NCI-H1092 treated with DMSO at 0.1 percent for 48 hours (cell line): ENCODE measurements at places on chromosomes 5 and 9.

GRCh38 chr9:89714321-89714720 is 109.5 kb downstream of the GADD45G start:
- no peak for DNase-seq

- DNase-seq: no peak
Observed at GRCh38 chr9:100087218-100087617, 11.6 kb downstream of the ERP44 start.

- no peak for DNase-seq
Observed at GRCh38 chr9:137460363-137461315, 1.5 kb upstream of the NSMF start.

GRCh38 chr5:65481635-65482295 is at the start of gene ADAMTS6:
Gene ADAMTS6 (minus strand): TSS chr5:65481920. CDS start chr5:65473673, 8,247 bp downstream.
- DNase-seq: peak; percentile 67

DNA sequence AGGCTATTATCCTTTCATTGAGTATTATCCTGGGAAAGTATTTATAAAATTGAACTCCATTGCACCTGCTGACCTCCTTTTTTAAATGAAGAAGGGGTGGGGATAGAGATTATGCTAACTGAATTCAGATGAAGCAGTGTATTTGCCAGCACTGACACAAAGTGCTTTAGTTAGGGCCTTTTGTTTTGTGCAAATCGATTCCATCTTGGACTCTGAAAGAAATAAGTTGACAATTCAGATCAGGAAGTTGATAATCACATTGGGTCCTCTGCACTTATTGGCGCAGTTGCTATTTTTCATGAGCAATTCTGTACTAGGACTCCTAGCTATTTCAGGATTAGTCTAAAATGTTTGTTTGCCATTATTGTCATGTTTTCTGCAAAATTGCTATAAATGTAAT is 101.6 kb upstream of the FSD1L start:
- DNase-seq: no peak

- DNase-seq: no peak
Observed at GRCh38 chr5:40841068-40841805, at the start of gene CARD6. Gene CARD6 (plus strand): TSS chr5:40841367. CDS start chr5:40841383, 16 bp downstream.

DNA sequence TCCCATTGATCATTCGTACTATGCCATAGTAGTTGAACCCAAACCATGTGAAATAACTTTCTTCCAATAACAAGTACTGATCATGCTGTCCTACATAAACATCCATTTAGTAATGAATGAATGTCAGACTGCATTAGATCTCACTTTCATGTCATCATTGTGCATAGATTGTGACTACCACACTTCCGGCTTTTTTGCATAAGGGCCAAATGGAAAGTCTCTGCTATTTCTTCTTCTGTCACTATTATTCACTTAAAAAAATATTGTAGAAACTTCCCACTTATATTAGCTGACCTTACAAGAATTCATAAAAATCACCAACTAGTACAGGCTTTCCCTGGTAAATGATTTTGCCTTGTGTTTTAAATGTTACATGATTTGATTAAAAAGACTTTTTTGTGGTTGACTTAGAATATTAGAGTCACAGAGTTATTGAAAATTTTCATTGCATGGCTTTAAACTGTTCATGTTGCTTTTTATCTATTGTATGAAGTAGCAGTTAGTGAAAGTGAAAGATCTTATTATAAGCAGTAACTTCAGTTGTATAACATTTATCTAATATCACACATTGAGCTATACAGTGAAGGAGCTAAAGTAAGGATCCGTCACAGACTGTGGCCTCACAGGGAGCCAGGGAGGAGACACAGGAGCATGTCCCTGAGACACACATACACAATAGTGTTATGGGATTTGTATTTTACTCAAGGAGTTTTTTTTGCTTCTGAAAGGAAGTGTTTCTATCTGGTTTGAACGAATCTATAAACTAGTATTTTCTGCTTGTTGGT is 33.9 kb downstream of the LMNB1 start:
- no peak for DNase-seq

- DNase-seq: no peak
Observed at GRCh38 chr9:91536211-91536691, 112.6 kb upstream of the NFIL3 start.

DNA sequence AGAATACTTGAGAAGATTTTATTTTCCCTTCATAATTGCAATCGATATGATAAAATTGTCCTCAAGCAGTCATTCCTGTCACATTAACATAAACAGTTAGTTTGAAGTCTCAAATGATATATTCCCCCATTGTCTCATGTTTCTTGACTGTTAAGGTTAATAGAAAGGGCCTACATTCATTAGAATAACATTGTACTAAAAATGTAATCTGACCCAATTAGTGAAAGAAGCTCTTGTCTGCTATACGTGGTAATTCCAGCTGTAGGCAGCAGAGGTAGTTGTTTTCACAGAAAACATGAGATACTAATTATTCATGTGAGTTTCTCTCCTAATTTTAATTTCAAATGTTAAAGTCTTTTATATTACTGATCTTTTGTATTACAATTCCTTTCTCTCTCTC is 25.9 kb upstream of the AP3B1 start:
- no peak for DNase-seq

DNA sequence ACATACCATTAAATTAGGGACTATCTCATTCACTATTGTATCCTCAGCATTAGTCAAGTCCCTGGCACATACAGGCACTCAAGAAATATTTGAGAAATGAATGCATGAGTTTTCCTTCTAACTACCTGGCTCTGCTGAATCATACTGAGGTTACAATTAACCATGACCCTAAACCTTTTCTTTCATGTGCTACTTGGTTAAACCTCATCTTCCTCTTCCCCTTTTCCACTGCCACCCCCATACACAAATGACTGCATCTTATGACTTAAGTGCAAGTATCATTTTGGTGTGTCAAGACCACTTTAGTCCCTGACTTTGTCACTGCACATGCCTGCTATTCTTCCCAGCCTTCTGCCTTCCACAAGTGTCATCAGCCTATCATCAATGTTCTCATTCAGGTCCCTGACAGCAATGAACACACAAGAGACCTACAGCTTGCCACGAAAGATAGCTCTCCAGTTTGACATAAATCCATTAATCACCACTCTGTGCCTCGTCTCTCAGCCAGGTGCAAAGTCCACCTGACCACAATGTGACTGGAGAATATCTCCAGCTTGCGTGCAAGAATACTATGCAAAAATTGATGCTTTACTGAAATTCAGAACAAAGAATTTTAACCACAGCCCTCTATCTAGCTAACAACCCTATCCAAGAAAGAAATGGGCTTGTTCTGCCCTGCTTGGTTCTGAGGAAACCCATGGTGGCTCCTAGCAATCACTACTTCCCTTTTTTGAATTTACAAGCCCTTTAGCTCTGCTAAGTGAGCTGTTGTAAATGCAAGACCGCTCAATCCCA is 74.5 kb downstream of the MAPKAP1 start:
- no peak for DNase-seq

DNA sequence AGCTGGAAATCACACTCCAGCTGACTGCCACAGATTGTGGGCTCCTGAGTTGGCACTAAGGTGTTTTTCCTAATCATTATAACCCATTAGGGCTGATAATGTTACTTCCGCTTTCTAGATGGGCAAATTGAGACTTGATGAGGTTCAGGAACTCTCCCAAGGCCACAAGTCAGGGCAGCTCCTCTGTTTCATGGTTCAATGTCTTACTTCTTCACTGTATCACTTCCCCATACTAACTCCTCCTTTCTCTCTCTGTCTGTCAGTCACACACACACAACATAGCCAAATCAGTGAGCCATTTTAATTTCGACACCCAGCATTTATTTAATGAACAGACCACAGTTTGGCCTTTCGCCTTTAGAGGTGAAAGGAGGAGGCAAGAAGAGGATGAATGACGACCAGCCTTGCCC is 17.8 kb upstream of the TRAF1 start:
- no peak for DNase-seq

GRCh38 chr5:165328846-165329245 is 1823.4 kb downstream of the MAT2B start:
- no peak for DNase-seq

- no peak for DNase-seq
Observed at GRCh38 chr9:77237896-77238295, 60.6 kb downstream of the VPS13A start.

DNA sequence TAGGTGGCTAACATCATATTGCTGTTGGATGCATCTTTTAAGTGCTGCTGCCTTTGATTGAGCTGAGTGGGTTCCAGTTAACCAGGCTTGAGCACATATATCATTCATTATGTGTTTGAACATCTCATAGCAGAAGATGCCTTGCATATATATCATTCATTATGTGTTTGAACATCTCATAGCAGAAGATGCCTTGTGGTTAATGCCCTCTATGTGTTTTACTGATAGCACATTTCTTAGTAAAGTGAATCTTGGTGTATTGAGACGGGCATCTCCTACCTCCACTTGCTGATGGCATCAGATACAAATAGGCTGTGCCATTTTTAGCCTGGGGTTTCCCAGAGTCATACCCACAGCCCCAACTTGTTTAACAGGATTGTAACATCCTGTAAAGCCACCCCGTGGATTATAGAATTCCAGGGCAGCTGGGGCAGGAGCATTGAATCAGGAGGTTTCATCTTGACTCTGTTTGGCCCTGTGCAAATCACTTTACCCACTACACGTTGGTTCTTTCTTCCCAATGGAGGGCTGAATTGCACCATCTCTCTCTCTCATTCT is 26.5 kb downstream of the MTAP start:
- DNase-seq: no peak

GRCh38 chr9:105233873-105234272 is 10.6 kb upstream of the SLC44A1 start:
- no peak for DNase-seq

DNA sequence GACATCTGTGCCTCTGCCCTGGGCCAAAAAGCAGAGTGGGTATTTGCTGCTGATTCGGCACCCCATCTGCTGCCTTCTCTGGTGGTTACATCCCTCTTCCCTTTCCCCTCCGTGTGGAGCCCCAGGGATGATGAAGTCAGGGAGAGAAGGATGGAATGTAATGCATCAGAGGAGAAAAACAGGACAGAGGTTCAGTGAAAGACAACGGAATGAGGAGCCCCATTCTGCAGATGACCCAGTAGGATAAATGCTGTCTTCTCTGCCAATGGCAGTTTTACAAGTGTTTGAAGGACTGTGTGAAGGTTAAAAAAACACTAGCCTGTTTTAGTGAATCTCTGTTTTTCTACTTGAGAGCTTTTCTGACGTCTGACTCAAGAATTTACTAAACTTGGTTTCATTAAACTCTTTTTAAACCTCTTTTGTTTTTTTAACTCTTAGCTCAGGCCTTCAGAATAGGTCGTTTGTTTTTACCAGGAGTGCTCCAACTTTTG is 86.3 kb downstream of the NLN start:
- DNase-seq: no peak

DNA sequence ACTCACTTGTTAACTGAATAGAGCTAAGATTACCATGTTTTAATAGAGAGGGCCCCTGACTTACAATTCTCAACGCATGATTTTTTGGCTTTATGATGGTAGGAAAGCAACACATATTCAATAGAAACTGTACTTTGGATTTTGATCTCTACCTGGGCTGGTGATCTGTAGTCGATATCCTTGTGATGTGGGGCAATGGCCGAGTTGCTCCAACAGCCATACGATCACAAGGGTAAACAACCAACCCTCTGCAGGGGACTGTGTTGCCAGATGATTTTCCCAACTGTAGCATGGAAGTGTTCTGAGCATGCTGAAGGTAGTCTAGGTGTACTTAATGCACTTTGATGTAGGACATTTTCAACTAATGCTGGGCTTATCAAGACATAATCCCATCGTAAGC is 36.5 kb downstream of the NSUN2 start:
- no peak for DNase-seq

GRCh38 chr5:92637247-92637646 is 943.8 kb downstream of the NR2F1-AS1 start:
- DNase-seq: peak; percentile 41

DNA sequence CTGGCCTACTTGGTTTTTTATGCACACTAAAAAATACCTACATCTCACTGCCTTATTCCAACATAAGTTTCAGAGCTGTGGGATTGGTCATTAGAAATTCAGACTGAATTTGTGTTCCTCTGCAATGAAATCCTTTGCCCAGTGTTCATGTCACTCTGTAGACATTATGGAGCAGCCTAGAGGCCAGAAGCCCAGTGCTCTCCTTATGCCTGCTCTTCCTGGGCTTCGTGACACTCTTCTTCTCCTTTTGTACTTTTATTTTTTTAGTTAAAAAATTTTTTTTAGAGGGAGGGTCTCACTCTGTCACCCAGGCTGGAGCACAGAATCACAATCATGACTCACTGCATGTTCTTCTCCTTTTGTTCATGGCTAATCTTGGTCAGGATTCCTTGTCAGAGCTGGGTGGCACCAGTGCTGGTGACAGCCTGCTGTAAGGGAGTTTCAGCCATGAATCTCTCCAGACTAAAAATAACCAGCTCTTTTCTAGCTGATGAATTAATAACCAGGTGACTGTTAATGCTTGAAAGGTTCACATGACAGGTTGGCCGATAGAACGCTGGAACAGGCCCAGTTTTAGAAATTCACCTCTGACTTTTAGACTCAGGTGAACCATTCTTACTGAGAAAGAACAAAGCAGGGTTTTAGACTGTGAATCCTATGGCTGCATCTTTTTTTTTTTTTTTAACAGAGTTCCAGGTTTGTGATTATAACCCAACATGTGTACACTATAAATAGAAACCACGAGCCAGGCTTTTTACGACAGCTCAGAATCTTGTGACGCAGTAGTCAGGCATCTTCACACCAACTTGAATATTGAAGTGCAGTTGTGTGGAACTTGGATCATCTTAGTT is 34.1 kb upstream of the C5orf47 start:
- DNase-seq: no peak

DNA sequence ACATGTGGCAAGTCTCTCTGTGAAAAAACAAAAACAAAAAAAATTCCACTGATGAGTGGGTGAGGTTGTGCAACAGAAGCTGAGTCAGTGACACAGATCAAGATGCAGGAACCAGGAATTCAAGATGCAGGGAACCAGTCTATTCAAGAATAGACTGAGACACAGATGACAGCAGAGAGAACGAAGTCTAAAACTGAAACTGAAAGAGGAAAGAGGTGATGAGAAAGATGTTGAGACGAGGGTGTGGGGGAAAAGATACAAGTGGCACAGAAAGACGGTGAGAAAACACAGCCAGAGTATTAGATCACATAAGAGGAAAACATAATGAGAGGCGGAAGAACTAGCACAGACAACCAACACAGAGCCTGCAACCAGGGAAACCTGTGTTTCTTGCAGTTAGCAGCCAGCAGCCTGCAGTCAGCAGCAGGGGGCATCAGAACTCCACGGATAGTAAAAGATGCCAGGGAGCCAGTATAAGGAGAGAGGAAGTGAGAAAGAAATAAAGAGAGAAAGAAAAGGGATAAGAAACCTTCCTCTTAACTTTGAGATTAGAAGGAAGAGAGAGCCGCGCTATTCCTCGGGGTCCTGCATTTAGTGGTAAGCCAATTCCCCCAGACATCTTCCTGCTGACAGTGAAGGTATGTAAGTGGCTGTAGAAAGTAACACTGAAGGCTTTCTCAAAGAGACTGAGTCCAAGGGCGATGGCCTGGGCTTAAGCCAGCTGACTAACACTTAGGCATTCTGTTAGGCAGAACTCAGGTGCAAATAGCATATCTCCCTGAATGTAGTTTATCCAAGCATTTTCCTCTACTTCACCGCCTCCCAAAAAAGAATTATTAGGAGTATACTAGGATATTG is 79.0 kb downstream of the TLR4 start:
- DNase-seq: peak; percentile 75

- no peak for DNase-seq
Observed at GRCh38 chr5:149271195-149271715, 404 bp upstream of the AFAP1L1 start.

- no peak for DNase-seq
Observed at GRCh38 chr9:114370251-114370967, 17.4 kb downstream of the AKNA start.
